Mesenteric fat pad (tissue), 1 donor: ENCODE measurements at places on chromosomes 3 and 15. TPM values are rescaled to one million over a fixed set of nuclear protein-coding genes. Genes with fewer than 3 reads are reported as not detected.

Gene PLOD2
- total RNA-seq, result 219 TPM

Gene CFAP20DC
- total RNA-seq, result not detected

Gene C3orf20
- total RNA-seq, result 0.16 TPM

- no peak for DNase-seq
Observed at GRCh38 chr3:30597131-30597768, 9.2 kb upstream of the TGFBR2 start.

DNA sequence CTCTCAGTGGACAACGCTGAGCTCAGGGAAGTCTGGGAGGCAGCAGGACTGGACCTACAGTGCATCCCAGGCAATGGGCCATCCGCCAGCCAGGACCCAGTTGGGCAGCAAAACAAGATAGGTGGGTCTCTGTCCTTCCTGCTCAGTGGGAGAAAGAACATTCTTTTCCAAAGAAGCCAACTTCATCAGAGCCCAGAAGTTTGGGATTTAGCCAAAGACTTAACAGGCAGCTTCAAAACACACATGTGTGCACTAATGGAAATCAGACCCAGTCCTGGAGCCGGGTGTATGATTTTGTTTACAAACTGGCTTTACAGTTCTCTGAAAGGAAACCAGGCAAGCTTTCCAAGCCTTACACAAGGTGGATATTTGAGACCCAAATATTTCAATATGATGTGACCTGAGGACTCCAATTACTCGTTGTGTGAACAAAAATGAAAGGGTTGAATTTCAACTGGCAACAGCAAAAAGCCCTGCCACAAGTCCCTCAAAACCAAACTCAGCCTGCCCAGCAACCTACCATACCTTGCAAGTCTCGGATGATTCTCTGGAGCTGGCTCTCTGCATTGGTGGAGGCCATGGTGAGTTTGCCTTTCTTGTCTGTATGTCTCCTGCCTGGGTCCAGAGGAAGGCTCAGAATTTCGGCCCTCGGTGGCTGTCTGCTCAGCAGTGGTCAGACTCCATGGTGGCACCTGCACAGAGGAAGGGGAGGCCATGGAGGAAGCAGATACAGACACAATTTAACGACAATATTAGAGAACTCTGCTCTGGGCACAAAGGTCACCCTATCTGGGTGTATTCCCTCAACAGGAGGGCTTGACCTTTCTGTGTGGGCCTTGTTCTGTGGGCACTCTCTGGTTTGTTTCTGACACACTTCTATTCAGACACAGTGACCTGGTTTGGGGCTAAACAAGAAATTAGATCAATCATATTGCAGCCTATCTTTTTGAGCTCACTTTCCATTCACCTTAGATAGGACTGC lies 11.0 kb downstream of the FYCO1 start:
- no peak for DNase-seq
